ENCODE measurements at places on chromosomes 12 and 14.

- no peak for DNase-seq
These were observed 165.4 kb upstream of the LRIG3 start for GRCh38 chr12:59085690-59086089.

GRCh38 chr14:30558362-30558674 is 640 bp upstream of the G2E3 start:
- no peak for DNase-seq

- DNase-seq = peak; percentile 22
These were observed 48.4 kb downstream of the ANAPC7 start for GRCh38 chr12:110355073-110355472.

GRCh38 chr14:104299993-104300761 is 161.8 kb downstream of the KIF26A start:
- DNase-seq = no peak

DNA sequence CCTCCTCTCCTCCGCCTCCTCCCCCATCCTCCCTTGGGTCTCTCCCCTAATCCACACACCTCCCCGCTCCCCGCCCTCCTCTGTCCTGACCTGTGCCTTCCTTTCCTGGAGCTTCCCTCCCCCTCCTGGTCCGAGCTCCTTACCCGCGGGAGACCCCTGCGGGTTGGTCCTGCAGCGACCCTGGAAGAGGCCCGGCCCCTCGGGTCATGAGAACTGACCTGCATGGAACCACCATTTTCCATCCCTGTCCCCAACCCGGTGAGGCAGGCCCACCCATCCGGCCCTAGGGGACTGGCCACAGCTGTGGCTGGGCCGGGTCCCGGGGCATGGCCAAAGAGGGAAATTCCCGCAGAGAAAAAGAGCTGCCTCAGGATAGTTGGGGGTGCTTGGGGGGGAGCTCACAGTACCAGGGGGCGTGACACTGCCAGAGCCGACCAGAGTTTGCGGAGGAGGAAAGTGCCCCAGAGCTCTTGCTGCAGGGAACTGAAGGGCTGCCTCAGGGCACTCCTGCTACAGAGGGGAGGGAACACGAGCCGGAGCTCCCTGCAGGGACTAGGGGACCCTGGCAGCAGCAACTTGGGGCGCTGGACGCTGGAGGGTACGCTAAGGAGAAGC is 613 bp downstream of the ARHGEF40 start:
- peak; percentile 11 for DNase-seq

GRCh38 chr12:112162241-112162790 is 37.0 kb downstream of the TRAFD1 start:
- no peak for DNase-seq

DNA sequence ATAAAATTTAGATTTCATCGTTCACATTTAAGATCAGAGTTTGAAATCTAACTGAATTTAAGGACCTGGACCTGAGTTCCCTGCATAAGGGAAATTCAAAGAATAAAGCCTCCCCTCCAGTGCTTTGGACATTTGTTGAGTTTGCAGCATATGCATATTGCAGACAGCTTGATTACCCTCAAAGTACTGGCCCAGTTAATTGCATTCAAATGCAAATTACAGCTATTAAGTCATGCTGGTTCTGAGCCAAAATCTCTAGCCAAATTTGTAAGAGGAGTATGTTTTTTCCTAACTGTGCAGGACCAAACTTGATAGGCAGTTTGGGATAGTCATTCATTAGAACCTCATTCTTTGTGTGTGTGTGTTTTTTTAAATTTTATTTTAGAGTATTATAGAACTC is 9.1 kb upstream of the KIF21A start:
- DNase-seq = no peak

GRCh38 chr12:28027947-28028724 is 55.6 kb upstream of the PTHLH start:
- DNase-seq = no peak

- DNase-seq = no peak
These were observed 9.3 kb upstream of the C12orf43 start for GRCh38 chr12:121025442-121026226.

- DNase-seq = no peak
These were observed 40.9 kb downstream of the BEST3 start for GRCh38 chr12:69658203-69658602.

GRCh38 chr12:4214877-4215228 is 58.7 kb upstream of the CCND2 start:
- no peak for DNase-seq

- DNase-seq = no peak
These were observed 259.6 kb downstream of the AKAP6 start for GRCh38 chr14:32588448-32589320.

GRCh38 chr14:83566567-83566966 is 1963.4 kb upstream of the FLRT2 start:
- DNase-seq = no peak

DNA sequence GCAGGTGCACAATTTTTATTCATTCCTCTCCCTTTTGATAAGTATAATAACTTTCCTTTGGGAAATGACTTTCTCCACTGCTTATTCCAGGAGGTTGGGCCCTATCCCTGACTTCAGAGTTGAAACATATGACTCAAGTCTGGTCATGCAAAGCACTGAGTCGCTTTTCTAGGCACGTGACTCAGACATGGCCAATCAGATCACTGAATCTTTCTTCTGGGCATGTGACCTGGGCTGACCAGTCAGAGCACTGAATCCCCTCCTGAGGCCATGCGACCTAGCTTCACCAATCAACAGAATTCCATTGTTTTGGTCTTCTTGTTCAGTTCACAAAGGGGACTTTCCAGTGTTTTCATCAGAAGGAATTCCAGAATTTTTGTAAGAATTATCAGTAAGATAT is 377.1 kb upstream of the KITLG start:
- no peak for DNase-seq

Data from activated naive CD4-positive, alpha-beta T cell treated with Interleukin-2 at 50 U/mL for 16 hours (primary cell).